Astrocyte (in vitro differentiated cells and primary cell): ENCODE measurements at places on chromosomes 7 and 10. TPM values are rescaled to one million over a fixed set of nuclear protein-coding genes. Genes with fewer than 3 reads are reported as not detected.
A peak's percentile ranks its signal among the peaks of the same experiment; 100 is the strongest.

GRCh38 chr7:28979776-28980175 is 21.6 kb upstream of the TRIL start:
- no peaks in the 10 kb centered on the region for H3K36me3 ChIP-seq
- no peaks in the 10 kb centered on the region for H3K27me3 ChIP-seq
- H3K27ac ChIP-seq, result no peak overlapping the region
- H3K4me1 ChIP-seq, result peaks cover 2% of the 10 kb centered on the region
- no peak overlapping the region for H3K4me3 ChIP-seq

DNA sequence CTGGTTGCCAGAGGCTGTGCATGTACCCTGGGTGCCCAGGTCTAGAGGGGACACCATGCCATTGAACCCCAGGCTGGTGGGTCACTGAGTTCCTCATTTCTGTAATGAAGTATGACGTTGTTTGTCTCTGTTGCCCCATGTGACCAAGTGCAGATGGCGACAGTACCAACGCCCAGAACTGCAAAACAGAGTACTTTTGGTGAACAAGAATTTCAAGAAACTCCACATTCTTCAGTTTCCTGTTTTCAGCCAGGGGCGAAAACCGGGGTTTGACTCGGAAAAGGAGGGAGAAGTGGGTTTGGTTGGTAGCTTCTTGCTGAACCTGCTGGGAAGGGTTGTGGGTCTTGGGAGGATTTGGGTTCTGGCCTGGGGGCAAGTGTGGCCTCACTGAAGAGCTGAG is 18.2 kb downstream of the CYP17A1 start:
- H3K4me3 ChIP-seq, result no peak overlapping the region
- peaks cover 25% of the 10 kb centered on the region for H3K4me1 ChIP-seq
- H3K36me3 ChIP-seq, result no peaks in the 10 kb centered on the region

POLR2J3 gene
- 10.0 and 12.2 TPM in 2 replicates for total RNA-seq

DNA sequence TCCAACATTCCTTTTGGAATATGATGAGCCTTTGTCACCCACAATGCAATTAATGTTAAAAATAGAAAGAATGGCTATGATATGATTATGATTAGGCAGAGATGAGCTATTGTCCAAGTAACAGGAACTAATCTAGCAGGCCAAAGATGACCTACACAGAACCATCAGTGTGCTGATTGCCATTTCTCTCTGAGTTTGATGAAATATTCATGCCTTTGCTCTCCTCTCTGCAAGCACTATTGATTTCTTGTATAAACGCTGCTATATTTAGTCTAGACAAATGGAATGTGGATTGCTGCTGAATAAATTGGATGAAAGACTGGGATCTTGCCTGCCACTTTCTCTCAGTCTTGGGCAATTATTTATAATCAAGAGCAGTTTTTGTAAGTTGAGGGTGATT is 85.4 kb downstream of the HDAC9 start:
- H3K27me3 ChIP-seq, result no peaks in the 10 kb centered on the region
- H3K27ac ChIP-seq, result no peak overlapping the region
- peaks cover 3% of the 10 kb centered on the region for H3K4me1 ChIP-seq

- H3K27me3 ChIP-seq, result no peaks in the 10 kb centered on the region
- DNase-seq, result peak; percentile 70
- H3K36me3 ChIP-seq, result no peaks in the 10 kb centered on the region
- peak overlapping the region; percentile 14 for H3K27ac ChIP-seq
- no peak overlapping the region for H3K4me3 ChIP-seq
Measured at GRCh38 chr7:142459551-142459963, 201.7 kb upstream of the PRSS58 start.

CLDN4 gene
- total RNA-seq, result 13.7 and 32.5 TPM in 2 replicates

GRCh38 chr7:108660465-108660864 is 90.8 kb downstream of the DNAJB9 start:
- no peaks in the 10 kb centered on the region for H3K4me1 ChIP-seq
- DNase-seq, result no peak
- no peaks in the 10 kb centered on the region for H3K36me3 ChIP-seq
- H3K27me3 ChIP-seq, result no peaks in the 10 kb centered on the region

PTPN12 gene
- total RNA-seq, result 95.2 and 111 TPM in 2 replicates

GRCh38 chr7:2520131-2520760 is 672 bp downstream of the LFNG start:
- peak overlapping the region; percentile 4 for H3K27ac ChIP-seq
- H3K27me3 ChIP-seq, result no peaks in the 10 kb centered on the region
- peak overlapping the region; percentile 64 for H3K4me3 ChIP-seq
- H3K36me3 ChIP-seq, result no peaks in the 10 kb centered on the region
- DNase-seq, result no peak

DNA sequence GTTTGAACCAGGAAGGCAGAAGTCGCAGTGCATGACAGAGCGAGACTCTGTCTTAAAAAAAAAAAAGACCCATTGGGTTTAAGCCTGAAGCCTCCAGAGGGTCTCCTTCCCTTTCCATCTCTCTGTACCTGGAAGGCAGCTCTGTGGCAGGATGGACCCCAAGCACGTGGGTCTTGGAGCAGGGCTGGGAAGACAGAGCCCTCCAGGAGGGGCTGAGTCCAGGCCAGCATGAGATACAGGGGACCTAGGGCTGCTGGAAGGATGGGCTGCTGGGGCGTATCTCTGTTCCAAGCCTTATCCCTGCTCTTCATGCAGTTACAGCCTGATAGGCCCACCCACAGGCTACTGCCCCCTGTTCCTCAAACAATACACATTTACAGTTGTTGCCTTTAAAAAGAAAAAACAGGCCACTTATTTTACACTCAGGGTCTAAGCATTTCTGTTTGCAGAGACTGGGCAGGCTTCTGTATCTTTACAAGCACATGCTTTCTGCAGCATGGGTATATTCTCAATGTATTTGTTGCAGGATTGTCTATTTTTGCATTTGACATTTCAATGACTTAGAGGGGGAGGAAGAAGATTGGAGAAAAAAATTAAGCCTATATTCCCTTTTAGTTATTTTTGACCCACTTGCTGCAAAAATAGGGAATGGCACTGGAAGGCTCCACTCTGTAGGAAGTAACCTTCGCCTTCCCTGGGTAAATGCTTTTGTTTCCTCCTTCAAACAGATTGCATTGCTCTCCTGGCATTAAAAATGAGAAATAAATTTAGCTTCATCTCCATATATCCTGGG is 60.1 kb downstream of the FAM171A1 start:
- no peaks in the 10 kb centered on the region for H3K36me3 ChIP-seq
- DNase-seq, result no peak
- H3K4me3 ChIP-seq, result no peak overlapping the region
- peaks cover 11% of the 10 kb centered on the region for H3K4me1 ChIP-seq
- no peaks in the 10 kb centered on the region for H3K27me3 ChIP-seq
- H3K27ac ChIP-seq, result no peak overlapping the region

DNA sequence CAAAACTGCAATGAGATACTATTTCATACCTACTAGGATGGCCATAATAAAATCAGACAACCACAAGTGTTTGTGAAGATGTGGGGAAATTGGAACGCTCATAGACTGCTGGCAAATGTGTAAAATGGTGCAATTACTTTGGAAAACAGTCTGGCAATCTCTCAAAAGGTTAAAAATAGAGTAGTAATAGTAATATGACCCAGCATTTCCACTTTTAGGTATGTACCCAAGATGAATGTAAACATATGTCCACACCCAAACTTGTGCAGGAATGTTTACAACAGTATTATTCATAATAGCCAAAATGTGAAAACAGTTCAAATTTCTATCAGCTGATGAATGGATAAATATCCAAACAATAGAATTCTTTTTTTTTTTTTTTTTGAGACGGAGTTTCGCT is 731.6 kb upstream of the ANKRD30A start:
- H3K4me1 ChIP-seq, result no peaks in the 10 kb centered on the region
- no peak overlapping the region for H3K27ac ChIP-seq
- no peaks in the 10 kb centered on the region for H3K27me3 ChIP-seq
- H3K36me3 ChIP-seq, result no peaks in the 10 kb centered on the region
- H3K4me3 ChIP-seq, result no peak overlapping the region

UCMA gene
- not detected in 2 replicates for total RNA-seq

DNA sequence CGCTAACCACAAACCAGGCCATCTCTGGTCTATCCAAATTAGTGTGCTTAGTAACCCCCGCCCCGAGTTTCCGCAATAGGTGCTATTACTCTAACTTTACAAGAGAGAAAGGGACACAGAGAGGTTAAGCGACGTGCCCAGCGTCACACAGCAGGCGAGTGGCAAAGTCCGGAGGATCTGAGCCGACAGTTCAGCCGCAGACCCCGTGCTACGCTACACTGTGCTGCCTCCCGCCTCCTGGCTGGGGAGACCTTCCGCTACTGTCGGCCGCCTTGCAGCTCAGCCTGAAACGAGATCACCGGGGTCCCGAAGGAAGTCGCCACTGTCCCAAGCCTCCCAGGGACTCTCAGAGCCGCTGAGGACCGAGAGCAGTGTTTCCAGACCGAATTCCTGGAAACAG is 799 bp downstream of the INTS1 start:
- peaks cover 5% of the 10 kb centered on the region for H3K36me3 ChIP-seq
- peak overlapping the region; percentile 84 for H3K4me3 ChIP-seq
- H3K27ac ChIP-seq, result peak overlapping the region; percentile 65
- DNase-seq, result no peak
- no peaks in the 10 kb centered on the region for H3K27me3 ChIP-seq
